ENCODE measurements at places on chromosomes 5 and 9.
A peak's percentile ranks its signal among the peaks of the same experiment; 100 is the strongest.

DNA sequence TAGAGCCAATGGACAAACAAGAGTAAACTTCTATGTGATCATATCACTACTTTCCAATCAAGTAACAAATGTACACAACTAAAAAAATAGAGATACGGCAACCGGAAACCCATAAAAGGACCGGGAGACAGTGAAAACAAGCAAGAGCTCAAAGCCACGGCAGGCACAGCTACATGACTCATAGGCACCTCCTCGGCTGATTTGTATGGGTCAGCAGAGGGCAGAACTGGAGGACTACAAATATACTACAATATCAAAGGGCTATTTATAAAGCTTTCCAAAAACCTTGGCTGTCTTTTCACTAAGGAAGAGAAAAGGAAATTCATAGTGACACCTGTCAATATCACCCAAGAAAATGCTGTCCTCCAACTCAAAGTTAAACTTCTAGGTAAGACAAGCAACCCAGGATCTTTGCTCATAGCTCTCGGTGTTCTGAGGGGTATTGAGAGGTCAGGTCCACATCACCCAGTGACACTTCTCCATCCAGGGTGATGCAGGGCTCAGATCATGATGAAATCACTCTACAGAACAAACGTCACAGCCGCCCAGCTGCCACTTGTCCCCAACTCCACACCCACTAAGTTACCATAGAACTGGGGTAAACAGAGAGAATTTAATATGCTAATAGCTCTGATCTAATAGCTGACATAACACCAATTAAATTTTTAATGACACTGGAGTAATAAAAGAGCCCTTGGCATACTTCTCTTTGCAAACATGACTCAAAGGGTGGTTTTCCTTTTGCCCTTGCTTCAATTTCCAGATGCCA lies 41.3 kb downstream of the PFDN1 start:
- no peak for DNase-seq

GRCh38 chr5:18305288-18305924 lies 671.1 kb downstream of the TAF11L14 start:
- no peak for DNase-seq

DNA sequence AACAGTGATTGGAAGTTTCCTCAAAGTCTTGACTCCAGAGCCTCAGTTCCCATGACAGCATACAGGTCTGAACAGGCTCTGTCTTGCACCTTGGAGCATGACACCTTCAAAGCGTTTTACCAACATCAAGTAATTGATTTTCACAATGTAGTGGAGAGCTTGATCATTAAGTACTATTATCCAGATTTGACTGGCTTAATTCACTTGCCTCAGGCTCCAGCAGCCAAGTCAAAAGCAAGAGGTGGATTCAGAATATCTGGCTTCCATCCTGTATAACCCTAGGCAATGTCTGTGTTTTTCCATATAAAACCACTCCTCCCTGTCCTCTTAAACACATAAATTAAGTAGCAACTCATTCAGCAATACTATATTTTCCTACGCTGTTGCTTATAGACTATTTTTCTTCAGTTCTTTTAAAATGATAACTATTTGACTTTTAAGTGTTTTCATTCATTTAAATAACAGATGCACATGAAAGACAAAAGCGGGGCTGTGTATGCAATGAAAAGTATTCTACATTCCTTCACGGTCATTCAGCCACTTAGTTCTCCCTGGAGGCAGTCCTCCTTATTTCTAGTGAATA lies 150.8 kb upstream of the RANBP3L start:
- no peak for DNase-seq

GRCh38 chr9:91658513-91659105 lies 235.0 kb upstream of the NFIL3 start:
- DNase-seq, result no peak

- DNase-seq, result no peak
Measured at GRCh38 chr9:30504502-30504905, 1879.9 kb upstream of the ACO1 start.

GRCh38 chr5:160961038-160961437 lies 109.0 kb upstream of the ATP10B start:
- DNase-seq, result no peak

- no peak for DNase-seq
Measured at GRCh38 chr9:13943176-13943575, 370.8 kb downstream of the NFIB start.

DNA sequence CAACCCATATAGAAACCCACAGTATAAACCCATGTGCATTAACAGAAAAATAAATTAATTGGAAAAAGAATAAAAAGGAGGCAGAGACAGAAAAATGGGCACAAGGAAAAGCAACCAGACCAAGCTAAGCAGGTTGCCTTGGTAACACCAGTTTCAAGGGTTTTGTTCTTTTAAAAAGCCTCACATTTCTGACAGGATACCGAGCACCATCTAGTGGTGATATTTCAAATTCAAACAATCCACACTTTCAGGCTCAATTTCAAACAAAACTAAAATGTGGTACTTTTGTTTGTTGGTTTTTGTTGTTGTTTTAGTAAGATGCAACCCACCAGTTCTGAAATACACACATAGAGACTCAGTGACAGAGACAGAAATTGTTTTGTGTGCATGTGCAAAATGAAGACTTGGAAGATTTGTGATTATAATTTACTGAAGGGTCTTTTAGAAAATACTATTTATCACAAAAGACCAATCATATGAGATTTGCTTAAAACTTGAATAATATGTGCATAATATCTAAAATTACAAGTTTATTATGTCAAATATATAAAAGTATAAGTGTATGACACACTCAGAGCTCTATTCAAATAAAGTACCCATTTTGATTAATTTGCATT lies 318.2 kb downstream of the SLCO4C1 start:
- DNase-seq, result no peak

- DNase-seq, result peak; percentile 89
Measured at GRCh38 chr5:14664270-14665100, at the start of gene OTULIN. OTULIN (plus strand) TSS chr5:14664718; CDS start chr5:14664826, 108 bp downstream.

DNA sequence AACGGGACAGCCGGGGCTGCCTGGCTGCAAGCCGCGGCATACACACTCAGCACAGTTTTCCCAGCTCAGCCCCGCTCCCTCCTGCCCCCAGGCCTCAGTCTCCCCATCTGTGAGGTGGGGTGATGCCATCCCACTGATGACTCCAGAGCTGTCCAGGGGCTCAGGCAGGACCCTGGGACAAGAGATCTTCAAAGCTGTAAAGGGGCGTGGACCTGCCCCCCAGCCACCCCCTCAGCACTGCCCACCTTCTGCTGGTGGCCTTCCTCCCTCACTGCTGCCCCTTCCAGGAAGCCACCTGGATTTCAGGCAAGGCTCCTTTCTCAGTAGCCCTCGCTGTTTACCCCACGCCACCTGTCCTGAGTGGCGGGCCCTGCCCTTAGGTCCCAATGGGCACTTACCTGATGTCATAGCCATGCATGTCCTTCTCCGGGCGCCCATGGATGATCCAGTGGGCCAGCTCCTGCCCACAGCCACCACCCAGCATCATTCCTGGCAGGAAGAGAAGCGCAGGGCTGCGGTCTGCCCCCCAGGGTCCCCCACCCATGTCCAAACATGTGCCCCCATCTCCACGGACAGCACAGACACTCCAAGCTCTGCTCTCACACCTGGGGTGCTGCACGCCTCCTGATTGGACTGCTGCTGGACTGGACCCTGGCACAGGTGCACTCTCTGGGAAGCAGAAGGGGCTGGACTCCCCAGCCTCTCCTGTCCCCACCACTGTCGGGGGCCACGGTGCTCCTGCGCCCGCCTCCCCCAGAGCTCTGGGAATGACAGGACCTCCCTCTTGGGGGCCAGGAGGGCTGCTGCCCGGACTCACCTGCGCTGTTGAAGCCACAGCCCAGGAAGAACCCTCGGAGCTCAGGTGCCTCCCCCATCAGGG lies 25.7 kb downstream of the SARDH start:
- DNase-seq, result no peak

- no peak for DNase-seq
Measured at GRCh38 chr9:91274949-91275492, 86.7 kb downstream of the AUH start.

DNA sequence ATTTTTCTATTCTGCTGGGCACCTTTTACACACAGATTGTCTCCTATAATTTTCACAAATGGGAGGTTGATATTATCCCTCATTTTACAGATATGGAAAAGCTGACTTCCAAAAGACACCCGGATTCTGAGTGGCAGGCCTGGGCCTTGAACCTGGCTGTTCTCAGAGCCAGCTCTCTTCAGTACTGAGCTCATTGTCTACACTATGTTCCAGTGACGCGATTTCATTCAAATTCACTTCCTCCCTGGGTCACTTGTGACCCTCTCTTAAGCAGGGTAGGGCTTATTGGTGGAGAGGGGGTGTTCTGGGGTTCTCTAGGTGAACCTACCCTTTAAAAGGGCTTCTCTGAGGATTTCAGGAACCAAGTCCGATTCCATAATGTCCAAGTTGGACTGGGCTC lies 70.2 kb downstream of the ANKRD33B start:
- DNase-seq, result no peak

DNA sequence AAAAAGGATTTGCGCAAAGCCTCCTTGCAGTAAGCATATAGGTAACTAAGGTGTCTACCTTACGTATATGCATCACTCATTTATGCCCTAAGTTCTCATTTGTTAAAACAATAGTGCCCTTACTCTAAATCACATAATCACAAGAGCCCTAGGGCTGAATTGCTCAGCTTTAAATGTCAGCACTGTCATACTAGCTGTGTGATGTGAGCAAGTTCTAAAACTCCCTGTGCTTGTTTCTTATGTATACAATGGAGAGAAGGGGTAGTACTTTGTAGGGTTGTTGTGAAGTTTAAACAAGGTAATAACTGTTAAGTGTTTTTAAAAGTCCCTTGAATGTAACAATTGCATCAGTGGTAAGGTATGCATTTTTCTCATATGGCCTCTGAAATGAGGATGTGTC lies 169.5 kb upstream of the DMRT1 start:
- DNase-seq, result no peak

- peak; percentile 42 for DNase-seq
Measured at GRCh38 chr9:136051837-136052471, 43.1 kb downstream of the NACC2 start.

DNA sequence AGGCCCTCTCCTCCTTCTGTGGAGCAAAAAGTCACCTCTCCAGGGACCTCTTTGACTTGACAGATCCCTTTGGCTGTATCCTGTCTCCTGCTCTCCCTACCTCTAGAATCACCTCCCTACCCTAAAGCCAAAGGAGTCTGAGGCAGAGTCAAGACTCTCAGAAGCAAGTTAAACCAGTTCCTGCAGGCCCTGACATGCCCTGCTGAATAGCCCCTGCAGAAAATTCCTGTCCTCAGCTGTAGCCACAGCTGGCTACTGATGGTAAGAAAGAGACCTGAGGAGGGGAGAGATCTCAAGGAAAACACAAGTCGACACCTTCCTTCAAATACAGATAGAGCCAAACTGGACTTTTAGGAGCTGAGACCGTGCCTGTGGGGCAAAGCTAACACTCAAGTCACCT lies 23.7 kb upstream of the UBAP2 start:
- DNase-seq, result no peak

DNA sequence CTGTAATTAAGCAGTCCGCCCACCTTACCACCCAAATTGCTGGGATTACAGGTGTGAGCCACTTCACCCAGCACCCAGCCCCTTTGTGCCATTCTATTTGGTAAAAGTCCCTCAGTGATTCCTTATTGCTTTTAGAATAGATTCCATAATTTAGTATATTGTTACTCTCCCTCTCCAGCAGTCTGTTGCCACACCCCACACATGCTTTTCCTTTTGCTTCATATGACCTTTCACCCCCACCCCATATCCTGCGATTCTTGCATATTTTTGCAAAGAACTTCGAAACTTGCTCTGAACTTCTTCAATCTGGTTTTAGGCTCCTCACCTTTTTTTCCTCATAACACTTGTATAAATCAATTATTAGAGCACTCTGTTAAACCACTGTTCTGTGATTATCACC lies 100.2 kb downstream of the MTREX start:
- DNase-seq, result no peak

GRCh38 chr9:133715866-133716563 lies 22.1 kb downstream of the SARDH start:
- DNase-seq, result peak; percentile 34

GRCh38 chr9:123657099-123657498 lies 272.8 kb downstream of the DENND1A start:
- DNase-seq, result no peak

GRCh38 chr5:151470439-151470838 lies 23.0 kb downstream of the SLC36A1 start:
- no peak for DNase-seq

- DNase-seq, result peak; percentile 66
Measured at GRCh38 chr5:157602505-157602904, 26.9 kb upstream of the ADAM19 start.

GRCh38 chr5:93621327-93621798 lies 38.3 kb downstream of the NR2F1 start:
- peak; percentile 16 for DNase-seq

DNA sequence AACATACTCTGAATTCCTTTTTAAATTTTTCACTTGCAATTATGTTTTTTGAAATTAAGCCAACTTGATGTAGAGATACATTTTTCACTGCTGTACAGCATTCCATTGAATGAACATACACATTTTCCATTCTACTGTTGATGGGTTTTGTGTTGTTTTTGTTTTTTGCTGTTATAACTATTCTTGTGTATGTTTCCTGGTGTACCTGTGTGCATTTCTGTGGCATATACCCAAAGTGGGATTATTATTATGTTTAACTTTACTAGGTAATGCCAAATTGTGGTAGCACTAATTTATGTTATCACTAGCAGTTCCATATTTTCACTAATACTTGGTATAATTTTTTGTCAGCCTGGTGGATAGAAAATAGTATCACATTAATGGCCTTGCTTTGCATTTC lies 2.7 kb downstream of the RFESD start:
- DNase-seq, result no peak

- no peak for DNase-seq
Measured at GRCh38 chr9:21969951-21970799, 24.0 kb downstream of the CDKN2A start.

- no peak for DNase-seq
Measured at GRCh38 chr5:85132269-85132668, 747.6 kb upstream of the EDIL3 start.

GRCh38 chr9:129493002-129493705 lies 127.7 kb downstream of the C9orf50 start:
- DNase-seq, result no peak

GRCh38 chr5:93715761-93716160 lies 25.6 kb downstream of the POU5F2 start:
- no peak for DNase-seq

DNA sequence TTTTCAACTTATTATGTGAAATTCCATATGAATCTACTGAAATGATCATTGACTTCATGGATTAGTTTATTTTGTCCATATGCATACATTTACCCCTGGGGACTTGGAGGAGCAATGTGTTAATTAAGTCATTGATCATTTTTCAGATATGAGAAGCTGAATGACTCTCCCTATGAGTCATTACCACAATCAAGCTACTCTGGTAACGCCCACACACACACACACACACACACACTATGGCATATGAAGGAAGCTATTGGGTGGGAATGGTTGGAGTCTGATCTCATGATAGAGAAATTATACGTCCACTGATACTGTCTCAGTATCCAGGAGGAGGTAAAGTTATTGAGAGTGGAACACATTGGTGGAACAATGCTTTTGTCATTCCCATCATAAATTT lies 528.9 kb downstream of the AGTPBP1 start:
- DNase-seq, result peak; percentile 35

DNA sequence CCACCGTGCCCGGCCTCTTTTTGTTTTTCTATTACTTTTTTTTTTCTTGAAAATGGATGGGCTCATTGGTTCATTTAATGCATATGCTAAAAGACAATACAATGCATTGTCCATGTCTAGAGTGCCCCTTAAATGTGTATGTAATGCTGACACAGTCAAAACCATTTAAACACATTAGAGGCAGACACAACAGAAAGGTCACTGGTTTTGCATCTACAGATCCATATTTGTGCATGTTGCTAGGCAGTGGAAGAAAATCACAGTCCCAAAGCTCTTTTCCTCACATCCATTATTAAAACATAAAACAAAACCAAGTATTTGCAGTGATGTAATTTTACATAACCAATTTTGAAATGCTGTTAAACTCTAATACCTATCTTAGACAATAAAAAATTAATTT lies 389.0 kb downstream of the TAF11L14 start:
- DNase-seq, result no peak

Measured in activated CD4-positive, alpha-beta T cell treated with anti-CD3 and anti-CD28 coated beads for 48 hours (primary cell).